Stimulated activated naive CD4-positive, alpha-beta T cell (primary cell): ENCODE measurements at places on chromosomes 4 and X.

GRCh38 chr4:112277705-112278448 lies 7.8 kb downstream of the TIFA start:
- DNase-seq: no peak

DNA sequence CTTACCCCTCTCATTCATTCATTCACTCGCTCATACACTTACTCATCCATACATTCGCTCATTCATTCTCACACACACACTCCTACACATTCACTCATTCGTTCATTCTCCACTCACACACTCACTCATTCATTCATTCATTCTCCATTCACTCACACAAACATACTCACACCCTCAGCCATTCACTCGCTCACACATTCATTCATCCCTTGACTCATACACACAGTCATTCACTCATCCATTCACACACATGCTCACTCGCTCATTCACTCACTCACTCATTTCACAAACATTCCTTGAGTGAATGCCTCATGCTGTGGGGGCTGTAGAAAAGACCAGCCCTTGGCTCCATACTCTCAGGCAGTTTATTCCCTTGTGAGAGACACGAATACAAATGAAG lies 151.1 kb upstream of the MAMLD1 start:
- no peak for DNase-seq

- no peak for DNase-seq
These were observed 28.7 kb downstream of the RAB28 start for GRCh38 chr4:13455411-13455810.

DNA sequence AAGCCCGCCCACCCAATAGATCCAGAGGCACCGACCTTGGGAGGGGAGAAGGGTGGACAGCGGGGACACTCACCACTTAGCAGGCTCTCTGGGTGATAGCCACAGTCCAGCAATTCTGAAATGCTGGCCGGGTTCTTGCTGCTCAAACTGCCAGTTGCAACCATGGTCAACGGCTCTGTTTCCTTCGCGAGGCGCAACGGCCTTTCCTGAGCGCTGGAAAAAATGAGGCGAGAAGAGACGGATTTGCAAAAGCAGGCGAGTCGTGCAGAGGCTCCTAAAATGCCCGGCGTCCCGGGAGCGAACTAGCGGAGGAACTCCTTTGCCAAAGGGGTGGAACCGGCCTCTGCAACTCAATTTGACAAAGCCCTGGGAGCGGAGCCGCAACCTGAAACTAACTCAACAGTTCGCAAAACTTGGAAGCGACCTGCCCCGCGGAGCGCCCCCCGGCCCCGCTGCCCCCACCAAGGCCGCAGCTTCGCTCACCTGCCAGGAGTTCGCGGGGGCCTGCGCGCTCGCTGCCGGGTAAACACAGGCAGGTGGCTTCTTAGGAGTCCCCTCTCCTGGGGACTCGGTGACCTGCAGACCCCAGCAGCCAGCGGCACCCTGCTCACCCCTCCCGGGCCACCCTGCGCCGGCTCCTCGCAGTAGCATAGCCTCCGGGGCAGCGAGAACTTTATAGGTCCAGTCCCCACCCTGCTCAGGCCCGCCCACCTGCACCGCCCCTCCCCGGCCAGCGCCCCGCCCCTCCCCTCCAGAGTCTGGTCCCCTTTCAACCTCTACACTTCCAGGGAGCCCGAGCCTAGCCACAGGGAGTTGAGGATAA lies at the start of gene DDIT4L:
TSS of gene DDIT4L (minus strand) at position 649 of the 823 bp plus-strand sequence. CDS start at position 164, 485 bp downstream.
- DNase-seq: no peak

DNA sequence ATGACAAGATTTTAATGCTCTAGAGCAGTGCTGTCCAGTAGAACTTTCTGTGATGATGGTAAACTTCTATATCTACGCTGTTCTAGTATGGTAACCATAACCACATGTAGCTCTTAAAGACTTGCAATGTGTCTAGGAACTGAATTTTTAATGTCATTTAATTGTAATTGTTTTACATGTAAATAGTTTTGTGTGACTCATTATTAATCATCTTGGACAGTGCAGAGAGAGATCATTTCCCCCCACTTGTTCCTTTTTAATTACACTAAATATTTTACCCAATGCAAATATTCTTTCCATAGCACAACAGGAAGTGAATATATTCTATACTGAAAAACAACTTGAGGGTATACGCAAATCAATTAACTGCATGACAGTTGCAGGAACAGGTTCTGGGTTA lies 5.8 kb downstream of the ATG4A start:
- DNase-seq: no peak

DNA sequence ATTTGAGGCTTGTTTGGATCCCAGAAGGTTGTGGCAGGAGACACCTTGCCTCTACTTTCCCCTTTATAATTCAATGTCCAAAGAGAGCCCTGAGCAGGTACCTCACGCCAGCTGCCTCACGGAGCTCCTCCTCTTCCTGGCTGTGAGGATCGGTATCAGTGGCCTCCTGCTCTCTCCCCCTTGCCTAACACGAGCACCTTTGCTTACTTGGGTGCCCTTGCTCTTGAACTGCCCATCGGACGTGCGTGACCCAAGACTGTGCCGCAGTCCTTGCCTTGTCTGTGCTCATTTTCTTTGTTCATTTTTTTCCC lies 27.8 kb upstream of the MSANTD1 start:
- DNase-seq: no peak

GRCh38 chr4:99013884-99014523 lies 18.5 kb downstream of the METAP1 start:
- no peak for DNase-seq

- DNase-seq: no peak
These were observed 345 bp downstream of the SLC6A8 start for GRCh38 chrX:153688071-153688470.

GRCh38 chrX:91414713-91415112 lies 19.9 kb upstream of the PABPC5 start:
- DNase-seq: no peak

GRCh38 chr4:181030961-181031360 lies 1212.2 kb upstream of the TENM3 start:
- DNase-seq: no peak

DNA sequence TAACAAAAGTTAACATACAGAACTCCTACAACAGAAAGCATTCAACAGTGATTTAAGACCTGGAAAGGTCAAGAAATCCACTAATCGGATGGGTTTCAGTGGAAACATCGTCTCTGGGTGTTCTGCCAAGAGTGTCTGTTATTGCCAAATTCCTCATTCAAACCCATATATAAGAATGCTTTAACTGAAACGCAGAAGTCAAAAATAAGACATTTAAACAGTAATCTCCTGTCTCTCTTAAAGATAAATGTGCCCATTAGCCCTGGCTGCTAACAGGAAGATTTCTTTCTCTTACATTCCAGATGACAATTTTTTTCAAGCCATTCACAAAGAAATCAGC lies 31.5 kb downstream of the DCTD start:
- no peak for DNase-seq

DNA sequence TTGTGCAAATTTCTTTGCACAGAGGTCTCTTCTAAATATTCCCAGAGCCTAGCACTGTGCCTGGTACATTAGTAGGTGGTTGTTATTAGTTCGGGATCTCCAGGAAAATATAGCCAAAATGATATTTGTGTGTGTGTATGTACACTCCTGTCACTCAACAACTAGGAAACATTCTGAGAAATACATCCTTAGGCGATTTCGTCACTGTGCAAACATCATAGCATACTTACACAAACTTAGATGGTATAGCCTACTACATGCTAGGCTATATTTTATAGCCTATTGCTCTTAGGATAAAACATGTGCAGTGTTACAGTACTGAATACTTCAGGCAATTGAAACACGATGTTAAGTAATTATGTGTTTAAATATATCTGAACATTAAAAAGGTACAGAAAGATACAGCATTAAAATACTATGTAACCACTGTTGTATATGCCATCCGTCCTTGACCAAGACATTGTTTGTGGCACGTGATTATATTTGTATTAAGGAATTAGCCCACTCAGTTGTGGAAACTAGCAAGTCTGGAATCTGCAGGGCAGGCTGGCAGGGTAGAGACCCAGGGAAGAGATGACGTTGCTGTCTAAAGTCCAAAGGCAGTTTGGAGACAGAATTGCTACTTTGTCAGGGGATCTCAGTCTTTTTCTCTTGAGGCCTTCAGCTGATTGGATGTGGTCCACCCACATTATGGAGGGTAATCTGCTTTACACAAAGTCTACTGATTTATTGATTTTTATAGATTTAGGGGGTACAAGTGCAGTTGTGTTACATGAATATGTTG lies 106.9 kb downstream of the COL4A6 start:
- no peak for DNase-seq

DNA sequence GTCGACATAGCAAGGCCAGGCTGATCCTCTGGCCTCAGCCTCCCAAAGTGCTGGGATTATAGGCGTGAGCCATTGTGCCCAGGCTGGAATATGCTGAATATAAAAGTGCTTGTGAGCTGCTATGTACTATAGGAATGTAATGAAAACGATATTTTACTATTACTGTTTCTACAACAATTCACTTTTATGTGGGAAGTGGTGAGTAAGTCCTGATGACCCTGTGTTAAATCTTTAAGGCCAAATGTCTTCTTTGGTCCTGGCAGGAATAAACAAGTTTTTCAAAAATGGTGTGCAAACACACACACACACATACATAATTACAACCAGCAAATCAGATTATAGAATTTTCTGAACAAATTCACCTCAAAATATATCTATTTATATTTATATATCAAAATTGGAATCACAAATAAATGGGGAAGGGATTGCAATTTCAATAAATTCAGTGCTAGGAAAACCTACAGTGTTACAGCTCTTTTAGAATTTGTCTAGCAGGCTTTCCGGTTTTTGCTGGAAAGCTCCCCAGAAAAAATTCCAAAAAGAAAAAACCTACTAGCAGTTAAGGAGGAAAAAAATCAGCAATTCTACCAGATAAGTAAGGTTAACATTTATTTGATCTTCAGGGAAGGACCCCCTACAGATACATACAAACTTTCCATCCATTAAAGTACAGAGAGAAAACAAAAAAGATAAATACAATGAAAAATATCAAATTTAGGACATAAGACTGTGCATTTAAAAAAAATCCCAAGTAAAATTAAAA lies 17.9 kb downstream of the SMIM14 start:
- DNase-seq: no peak

DNA sequence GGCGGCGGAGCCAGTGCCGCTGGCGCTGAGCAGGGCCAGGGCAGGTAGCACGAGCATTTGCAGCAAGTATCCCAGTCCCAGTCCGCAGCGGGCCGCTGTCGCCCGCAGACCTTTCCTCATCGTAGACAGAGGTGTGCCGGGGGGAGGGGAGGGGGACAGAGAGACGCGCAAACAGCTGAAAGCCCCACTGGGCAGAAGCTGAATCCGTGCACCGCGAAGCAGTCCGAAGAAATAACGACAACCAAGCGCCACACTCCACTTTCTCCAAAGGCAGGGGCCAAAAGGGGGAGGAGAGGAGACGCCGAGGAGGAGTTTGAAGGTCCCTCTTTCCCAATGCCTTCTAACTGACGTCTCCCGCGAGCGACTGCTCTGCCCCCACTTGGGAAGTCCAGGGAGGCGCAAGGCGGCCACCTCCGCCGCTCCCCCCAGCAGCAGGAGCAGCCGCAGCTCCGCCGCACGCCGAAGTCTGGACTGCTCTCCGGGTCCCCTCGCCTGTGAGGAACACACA lies at the start of gene UNC5C:
TSS of gene UNC5C (minus strand) at position 236 of the 508 bp plus-strand sequence.
- DNase-seq: no peak

DNA sequence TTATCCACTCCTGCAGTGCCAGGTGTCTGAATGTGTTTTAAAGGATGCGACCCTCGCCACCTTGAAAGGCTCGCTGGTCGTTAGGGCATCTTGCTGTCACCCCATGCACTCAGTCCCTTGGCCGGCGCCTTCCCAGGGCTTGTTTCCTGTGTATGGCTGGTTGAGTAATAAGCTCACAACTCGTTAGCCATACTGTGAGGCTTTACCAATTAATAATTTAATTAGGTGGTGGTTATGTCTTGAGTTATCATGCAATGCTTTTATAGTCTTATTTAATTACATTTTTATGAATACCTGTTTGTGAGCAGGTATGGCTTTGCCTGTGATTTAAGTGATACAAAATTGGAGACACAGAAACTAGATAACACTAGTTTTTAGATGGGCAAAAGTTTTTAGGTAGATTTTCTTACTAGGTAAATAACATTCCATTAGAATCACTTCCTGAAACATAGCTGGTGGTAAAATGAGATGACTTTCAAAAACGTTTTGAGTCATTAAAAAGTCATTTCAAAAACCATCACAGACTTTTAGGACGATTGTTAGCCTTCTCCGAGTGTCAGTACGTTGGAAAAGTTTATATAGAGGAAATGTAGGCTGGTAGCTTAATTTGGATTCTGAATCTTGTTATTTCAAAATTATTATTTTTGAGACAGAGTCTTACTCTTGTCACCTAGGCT lies 18.2 kb downstream of the PTTG2 start:
- DNase-seq: no peak

- peak; percentile 7 for DNase-seq
These were observed 25.9 kb downstream of the SMIM31 start for GRCh38 chr4:164779811-164780216.

DNA sequence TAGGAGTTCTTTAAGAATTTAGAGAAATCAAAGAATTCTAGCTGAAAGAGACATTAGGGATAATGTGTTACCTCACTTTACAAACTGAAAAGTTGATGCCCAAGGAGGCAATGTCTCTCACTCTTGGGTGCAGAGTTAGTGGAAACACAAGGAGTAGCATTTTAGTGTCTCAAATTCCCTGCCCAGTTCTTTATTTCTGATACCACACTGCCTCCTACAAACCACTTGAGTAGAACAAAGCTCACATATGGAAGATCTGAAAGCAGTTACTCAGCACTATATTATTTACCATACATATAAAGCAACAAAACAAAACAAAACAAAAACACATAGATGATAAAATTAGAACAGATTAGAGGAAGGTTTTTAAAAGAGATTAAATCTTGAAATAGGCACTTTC lies 124.2 kb downstream of the REELD1 start:
- no peak for DNase-seq

DNA sequence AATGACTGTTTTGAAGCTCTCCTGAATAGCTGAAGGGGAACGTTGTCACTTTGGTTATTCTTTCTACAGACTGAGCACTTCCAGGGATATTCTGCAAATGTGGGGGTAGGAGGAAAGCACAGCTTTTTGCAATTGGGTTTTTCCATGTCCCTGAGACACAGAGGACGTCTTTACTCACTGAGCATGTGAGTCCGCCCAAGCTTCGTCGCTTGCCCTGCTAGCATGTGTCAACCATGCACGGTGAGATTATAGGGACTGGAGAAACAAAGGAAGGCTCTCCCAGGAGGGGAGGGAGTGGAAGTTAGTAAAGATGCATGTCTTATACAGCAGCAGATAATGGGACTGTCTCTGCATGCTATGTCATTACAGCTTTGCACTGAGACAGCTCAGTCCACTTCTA lies 111.5 kb upstream of the SFRP2 start:
- DNase-seq: no peak

DNA sequence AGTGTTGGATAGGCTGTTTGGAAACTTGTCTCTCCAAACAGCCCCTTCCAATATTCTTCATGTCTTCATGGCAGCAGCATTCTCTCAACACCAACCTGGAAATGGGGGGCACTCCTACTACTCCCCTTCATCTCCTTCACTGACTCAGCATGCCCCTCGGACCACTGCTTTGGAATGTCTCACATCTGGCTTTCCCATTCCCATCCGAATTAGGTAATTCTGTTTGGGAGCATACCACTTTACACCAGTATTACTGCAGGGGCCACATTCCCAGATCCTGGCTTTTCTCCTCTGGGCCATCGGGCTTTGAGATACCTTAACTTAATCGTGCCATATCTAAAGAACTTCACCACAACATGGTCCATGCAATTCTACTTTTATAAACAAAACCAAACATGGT lies 100.8 kb downstream of the MAML3 start:
- no peak for DNase-seq
